ENCODE measurements at places on chromosomes 4 and X.

- no peak for DNase-seq
Measured at GRCh38 chr4:153098427-153098826, 105.8 kb upstream of the TRIM2 start.

DNA sequence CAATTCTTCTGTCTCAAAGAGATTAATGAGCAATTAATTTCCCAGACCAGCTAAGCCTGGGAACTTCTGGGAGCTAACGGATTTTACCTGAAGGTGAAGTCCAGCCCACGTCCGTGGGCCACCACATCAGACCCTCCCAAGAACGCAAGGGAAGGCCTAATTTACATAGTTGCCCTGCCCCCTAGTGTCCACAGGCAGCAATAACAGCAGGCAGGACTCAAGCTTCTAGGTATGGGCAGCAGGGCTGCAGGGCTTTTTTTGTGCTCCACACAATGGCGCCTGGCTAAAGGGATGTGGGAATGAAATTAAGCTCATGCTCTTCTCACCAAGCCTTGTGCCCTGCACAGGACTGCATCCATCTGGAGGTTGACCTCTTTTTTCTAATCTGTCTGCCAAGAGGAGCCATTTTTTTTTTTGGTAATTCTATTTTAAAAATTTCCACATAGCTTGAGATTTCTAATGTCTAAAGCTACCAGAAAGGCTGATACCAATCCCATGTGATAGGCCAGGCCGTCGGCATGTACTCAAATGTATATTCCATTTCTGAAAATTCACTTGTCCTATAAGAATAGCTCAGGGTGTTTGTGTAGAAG, 111.9 kb upstream of the TMEM164 start:
- peak; percentile 76 for DNase-seq

- no peak for DNase-seq
Measured at GRCh38 chr4:152390216-152390615, 145.7 kb downstream of the FBXW7 start.

DNA sequence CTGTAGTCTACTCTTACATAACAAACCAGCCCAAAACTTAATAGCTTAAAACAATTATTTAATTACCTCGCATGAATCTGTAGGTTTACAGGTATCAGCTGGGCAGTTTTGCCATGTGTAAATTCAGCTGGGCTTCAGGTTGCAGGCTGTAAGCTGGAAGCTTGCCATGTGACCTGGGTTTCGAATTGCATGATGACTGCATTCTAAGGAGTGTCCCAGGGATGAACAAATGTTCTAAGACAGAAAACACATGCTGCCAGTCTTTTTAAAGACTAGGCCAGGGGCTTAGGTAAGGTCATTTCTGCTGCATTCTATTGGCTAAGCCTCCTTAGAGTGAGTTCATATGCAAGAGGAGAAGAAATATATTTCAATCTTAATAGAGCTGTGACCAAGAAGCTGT, 44.8 kb downstream of the GRIA2 start:
- no peak for DNase-seq

DNA sequence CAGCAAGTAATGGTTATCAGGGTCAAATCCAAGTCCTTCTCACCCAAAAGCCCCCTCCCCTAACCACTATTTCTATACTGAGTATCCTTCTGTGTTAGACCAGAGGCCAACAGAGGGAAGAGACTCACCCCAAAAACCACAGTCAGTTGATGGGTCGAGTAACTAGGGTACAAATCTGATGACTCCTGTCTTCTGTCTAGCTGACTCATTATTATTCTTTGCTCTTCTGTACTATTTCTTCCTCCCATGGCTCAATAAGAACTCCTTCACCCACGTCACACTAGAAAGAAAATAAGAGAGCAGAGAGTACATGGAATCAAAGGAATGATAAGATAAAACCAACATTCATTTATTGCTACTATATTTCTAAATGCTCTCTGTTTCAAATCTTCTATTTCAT, 2.0 kb downstream of the RAB40A start:
- no peak for DNase-seq

- DNase-seq: no peak
Measured at GRCh38 chr4:76968937-76969336, 19.4 kb downstream of the SEPTIN11 start.

- no peak for DNase-seq
Measured at GRCh38 chr4:138655985-138656384, 359.6 kb upstream of the NOCT start.

- DNase-seq: peak; percentile 66
Measured at GRCh38 chrX:45134315-45134731, 66.4 kb downstream of the DIPK2B start.

DNA sequence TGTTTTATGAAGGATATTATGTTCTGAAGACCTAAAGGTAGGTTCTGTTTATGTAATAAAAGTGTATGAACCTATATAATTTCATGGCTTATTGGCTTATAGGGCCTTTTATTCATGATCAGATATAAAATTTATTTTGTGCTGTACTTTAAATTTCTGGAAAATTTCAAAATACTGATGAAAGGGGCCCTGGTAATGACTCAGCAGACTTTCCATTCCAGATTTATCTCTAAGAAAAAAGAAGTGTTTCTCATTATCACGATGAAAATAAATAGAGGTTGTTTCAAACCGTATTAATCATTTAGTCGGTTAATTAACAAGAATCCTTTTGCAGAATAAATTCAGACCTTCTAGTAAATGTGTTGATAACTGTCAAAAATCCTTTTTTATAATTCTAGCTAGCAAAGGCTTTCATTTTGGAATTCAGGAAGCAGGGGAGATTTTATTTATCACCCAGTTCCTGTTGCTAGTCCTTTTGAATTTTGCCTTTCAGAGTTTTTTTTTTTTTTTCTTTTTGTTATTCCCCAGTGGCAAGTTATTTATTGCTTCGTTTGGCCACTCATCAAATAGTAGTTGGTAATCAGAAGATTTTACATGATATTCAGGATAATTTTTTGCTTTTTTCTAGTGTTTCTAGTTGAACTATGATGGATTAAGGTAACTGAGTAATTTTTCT, 5.4 kb upstream of the TAPT1 start:
- DNase-seq: no peak

DNA sequence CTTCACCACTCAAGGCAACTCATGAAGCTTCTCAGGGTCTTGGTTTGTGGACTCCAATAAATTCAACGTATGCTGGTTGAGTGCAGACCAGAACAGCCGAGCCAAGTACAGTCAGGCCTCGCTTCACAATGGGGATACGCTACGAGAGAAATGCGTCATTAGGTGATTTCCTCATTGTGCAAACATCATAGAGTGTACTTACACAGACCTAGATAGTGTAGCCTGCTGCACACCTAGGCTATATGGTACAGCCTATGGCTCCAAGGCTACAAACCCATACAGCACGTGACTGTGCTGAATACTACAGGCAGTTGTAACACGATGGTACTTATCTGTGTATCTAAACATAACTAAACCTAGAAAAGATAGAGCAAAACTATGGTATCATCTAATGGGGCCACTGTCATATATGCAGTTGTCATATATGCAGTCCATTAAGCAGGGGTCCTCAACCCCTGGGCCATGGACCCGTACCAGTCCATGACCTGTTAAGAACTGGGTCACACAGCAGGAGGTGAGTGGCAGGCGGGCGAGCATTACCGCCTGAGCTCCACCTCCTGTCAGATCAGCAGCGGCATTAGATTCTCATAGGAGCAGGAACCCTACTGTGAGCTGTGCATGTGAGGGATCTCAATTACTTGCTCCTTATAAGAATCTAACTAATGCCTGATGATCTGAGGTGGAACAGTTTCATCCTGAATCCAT, 31.5 kb downstream of the RTL5 start:
- DNase-seq: no peak

DNA sequence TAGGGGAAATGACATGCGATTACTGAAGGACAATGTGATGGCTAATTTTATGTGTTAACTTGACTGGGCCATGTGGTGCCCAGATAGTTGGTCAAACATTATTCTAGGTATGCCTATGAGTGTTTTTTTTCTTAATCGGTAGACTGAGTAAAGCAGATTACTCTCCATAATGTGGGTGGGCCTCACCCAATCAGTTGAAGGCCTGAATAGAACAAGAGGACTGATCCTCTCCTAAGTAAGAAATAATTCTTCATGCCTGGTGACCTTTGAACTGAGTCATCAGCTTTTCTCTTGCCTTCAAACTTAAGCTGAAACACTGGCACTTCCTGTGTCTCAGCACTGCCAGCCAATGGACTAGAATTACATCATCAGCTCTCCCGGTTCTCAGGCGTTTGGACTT, 164.0 kb upstream of the FGF13 start:
- no peak for DNase-seq

GRCh38 chrX:134258202-134258601, 21.2 kb downstream of the CCDC160 start:
- DNase-seq: no peak

GRCh38 chr4:135900956-135901355, 1631.3 kb downstream of the PCDH18 start:
- no peak for DNase-seq

GRCh38 chr4:156615066-156615531, 356.5 kb downstream of the PDGFC start:
- no peak for DNase-seq

GRCh38 chrX:150704030-150704613, 10.9 kb downstream of the MTMR1 start:
- no peak for DNase-seq

GRCh38 chrX:93264261-93265002, 408.9 kb downstream of the NAP1L3 start:
- no peak for DNase-seq

- DNase-seq: no peak
Measured at GRCh38 chrX:7904562-7904961, 22.7 kb downstream of the PNPLA4 start.

DNA sequence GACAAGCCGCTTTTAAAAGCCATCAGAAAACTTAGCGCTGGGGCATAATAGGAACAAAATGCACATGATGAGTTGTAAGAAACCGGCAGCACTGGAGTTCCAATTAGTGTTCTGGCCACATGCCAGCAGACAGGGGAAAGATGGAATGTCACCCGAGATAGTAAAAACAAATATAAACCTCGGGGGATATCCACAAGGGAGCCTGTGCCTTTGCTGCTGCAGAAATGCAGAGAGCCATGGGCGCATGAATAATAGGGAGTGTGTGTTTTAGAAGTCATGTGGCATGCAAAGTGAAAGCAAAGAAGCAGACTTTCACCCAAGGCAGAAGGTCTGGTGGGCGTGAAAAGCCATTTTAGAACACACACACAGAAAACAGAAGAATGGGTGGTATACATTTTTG, 19.1 kb downstream of the GPRASP3 start:
- no peak for DNase-seq

- no peak for DNase-seq
Measured at GRCh38 chrX:18997916-18998315, 14.0 kb upstream of the PHKA2 start.

- peak; percentile 22 for DNase-seq
Measured at GRCh38 chr4:70531981-70532380, 13.6 kb downstream of the AMTN start.

GRCh38 chrX:135625995-135626394, 87.4 kb upstream of the CT45A1 start:
- peak; percentile 53 for DNase-seq

- DNase-seq: no peak
Measured at GRCh38 chrX:10239611-10240064, 82.9 kb downstream of the CLCN4 start.

- DNase-seq: no peak
Measured at GRCh38 chr4:58219179-58219578, 1109.0 kb upstream of the IGFBP7 start.

DNA sequence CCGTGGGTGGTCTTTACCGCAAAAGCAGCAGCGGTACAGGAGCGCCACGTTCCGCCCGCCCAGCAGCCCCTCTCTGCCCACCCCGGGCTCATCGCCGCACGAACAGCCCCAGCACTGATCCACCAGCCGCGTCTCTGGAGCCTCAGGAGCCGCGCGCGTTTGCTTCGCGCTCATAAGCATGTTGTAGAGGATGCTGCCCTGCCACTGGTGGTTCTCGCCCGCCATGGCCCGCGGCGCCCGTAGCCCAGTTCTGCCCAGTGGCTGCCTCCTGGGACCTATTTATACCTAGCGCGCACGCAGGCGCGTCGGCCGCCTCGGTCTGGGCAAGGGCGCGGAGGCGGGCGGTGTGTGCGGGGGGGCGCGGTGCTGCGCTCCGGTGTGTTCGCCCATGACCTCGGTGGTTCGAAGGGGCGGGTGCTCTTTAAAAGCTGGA, at the start of gene NR0B1:
Gene NR0B1 (minus strand): TSS at position 252 of the 433 bp plus-strand sequence. CDS start 27 bp downstream, at position 225.
- peak; percentile 2 for DNase-seq

DNA sequence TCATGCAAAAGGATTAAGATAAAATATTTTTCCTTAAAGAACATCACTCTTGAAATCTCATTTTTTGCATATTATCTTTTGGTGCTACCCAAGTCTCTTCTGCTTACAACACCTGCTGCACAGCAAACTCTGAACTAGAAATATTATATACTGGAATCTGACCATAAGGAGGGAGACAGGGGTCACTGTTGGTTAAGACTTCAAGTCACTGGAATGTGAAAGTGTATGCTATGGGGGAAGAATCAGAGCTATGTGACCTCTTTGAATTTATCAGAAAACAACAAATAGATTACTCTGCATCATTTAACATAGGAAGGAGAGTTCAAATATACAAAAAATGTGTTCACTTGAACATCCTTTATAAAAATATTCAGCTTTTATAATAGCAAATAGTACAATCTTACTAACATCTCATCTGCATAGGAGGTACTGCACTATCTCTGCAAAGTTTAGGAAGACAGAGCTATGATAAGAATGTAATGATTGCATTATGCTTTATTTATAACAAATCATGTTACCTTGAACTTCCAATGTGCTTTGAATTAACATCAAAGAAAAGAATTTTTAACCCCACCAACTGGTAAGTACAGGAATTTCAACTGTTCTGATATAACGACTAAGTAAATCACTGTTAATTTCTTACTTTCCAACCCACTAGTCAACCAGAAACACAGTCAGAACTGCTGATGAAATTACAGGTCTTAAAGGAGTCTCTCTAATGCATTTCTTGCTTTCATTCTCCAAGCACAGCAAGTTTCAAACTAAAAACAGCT, 69.8 kb downstream of the ZNF827 start:
- no peak for DNase-seq

- no peak for DNase-seq
Measured at GRCh38 chr4:73816814-73817213, 19.7 kb upstream of the CXCL6 start.

DNA sequence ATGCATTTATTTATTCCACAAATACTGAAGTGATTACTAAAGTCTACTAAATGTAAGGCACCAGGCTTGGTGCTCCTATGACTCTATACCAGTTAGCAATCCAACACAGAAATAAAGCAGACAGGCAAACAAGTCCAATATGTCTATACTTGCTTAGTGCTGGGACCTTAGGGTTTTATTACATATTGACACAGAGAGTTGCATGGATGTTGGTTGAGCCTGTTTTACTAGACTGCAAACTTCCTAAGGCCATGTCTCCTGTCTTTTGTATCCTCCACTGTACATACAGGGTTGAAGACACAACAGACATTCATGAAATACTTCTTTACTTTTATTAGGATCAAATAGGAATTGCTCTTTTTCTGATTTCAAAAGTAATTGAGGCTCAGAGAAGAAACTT, 69.0 kb downstream of the LNX1 start:
- DNase-seq: no peak

GRCh38 chr4:105560421-105560848, 8.0 kb downstream of the ARHGEF38 start:
- no peak for DNase-seq
